ENCODE measurements at places on chromosomes 2 and 18.

GRCh38 chr2:197852108-197852507, 47.7 kb downstream of the PLCL1 start:
- no peak for DNase-seq

DNA sequence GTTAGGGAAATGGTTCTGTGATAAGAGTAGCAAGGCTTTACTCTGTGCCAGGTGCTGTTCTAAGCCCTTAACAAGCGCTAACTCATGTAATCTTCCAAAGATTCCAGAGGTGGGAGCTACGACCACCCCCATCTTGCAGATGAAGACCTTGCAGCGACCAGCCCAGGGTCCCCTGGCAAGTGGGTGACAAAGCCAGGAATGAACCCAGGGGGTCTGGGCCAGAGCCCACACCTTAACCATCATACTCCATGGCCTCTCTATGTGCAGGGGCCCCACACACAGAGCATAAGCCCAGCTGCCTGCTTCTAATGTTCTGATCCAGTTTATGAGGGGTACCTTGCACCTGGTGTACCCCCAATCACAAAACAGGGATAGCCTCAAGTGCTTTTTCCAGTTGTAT, 105.3 kb downstream of the ZBTB7C start:
- DNase-seq, result no peak

DNA sequence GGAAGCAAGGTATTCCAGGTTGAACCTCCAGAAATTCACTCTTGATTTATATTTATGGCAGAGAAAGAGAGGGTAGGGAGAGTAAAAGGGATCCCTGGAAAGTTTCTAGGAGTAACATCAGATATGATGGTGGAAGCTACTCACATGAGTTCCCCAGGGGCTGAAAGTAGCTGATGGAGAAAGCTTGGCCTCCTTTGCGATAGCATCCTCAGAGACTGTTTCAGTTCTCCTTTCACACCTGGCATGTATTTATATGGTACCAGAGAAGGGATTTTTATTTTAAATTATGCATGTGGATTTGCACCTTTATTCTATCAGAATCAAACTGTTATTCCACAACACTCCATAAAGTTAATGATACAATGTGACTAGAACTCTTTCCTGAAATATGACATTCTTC, 126.3 kb upstream of the OSR1 start:
- DNase-seq, result no peak

- no peak for DNase-seq
These were observed 77.7 kb downstream of the GDF7 start for GRCh38 chr2:20744366-20745335.

DNA sequence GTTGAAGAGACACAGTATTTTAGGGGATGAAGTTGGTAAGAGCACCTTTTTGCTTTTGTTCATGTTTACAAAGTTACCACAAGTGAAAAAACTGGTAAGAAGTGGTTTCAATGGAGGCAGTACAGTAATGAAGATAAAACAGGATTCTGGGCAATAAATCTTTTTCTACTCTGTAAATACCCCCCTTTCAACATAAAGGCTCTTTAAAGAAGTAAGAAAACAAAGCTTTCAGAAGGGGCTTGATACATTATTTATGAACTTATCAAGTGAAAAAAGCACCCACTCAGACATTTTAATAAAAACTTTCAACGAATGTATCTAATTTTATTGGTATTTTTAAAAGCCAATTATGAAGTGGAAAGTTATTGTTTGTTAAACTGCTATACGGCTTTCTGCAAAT, 522.9 kb downstream of the ZEB2 start:
- no peak for DNase-seq

DNA sequence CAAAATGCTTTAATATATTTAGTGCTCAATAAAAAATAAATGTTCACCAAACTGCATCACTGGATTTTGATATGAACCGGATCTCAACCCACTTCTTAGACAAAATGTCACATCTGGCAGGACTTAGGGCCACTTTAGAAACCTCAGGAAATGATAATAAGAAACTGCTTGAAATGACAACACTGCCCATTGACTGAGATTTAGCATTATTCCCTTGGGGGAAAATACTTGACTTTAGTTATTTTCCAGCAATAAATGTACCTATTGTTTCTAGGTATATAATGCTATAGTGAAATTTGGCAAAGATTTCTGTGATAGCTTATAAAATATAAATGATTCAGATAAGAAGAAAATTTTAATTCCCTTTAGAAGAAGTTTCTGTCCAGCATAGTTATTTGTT, 195.1 kb downstream of the ICOS start:
- no peak for DNase-seq

DNA sequence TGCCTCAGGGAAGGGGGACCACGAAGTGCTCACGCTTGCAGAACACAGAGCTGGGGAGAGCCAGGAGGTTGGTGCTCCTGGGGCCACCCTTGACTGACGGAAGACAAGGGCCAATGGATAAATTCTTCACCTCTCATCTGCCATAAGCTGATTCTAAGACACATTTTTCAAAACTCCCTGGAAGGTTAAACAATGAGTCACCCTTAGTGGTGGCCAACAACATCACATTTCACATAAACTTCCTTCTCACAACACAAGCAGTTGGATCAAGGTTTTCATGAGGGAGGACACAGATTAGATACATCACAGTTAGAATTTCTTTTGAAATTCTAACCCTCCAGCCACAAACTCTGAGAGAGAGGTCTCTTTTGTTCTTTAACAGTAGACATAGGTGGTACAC, 713.6 kb upstream of the POU3F3 start:
- DNase-seq, result no peak

- DNase-seq, result no peak
These were observed 314.8 kb downstream of the MBD2 start for GRCh38 chr18:53909668-53910067.

DNA sequence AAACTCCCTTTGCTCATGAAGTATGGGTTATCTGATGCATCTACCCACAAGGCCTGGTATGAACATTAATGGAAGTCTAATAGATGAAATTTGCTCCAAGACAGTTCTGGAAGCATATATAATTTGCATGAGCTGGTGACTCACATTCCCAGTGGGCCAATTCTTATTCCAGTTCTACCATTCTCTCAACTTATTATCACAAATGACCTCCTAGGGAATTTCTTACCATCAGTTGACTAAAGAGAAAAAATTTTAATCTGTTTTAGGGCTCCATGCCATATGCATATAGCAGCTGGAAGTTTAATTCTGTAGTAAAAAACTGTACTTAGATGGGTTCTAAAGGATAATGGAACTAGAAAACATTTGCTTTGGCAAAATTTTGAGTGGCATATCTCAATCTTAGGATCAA, 165.2 kb upstream of the COL3A1 start:
- DNase-seq, result no peak

Measured in SHP77 treated with DMSO at 0.1 percent for 48 hours (cell line).